Fibroblast of skin of scalp (primary cell): ENCODE measurements at places on chromosomes 1 and 21.
A peak's percentile ranks its signal among the peaks of the same experiment; 100 is the strongest.

- no peak for DNase-seq
Measured at GRCh38 chr1:231032963-231033362, 7.1 kb downstream of the FAM89A start.

GRCh38 chr1:8764293-8764937, 53.0 kb downstream of the RERE start:
- no peak for DNase-seq

GRCh38 chr1:164337394-164337793, 221.6 kb upstream of the PBX1 start:
- DNase-seq, result no peak

GRCh38 chr1:226688808-226689207, 50.3 kb downstream of the ITPKB start:
- peak; percentile 12 for DNase-seq

DNA sequence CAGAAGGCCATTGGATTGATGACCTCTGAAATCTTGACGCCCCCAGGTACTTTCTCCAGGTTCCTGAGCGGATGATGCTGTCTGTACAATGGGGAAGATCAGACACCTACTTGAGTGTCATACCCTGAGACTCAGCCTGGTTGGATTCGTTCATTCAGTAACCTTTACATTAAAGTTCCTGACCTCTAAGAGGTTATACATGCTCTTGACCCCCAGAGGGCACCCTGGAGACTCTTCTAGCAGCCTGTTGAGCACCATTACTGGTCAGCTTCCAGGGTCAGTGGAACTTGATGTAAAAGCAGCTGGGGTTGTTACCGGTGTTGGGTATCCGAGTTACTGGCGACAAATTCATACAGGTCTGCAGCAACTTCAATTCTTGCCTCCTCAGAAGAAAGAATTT, 114.3 kb upstream of the ZNF678 start:
- DNase-seq, result peak; percentile 30

DNA sequence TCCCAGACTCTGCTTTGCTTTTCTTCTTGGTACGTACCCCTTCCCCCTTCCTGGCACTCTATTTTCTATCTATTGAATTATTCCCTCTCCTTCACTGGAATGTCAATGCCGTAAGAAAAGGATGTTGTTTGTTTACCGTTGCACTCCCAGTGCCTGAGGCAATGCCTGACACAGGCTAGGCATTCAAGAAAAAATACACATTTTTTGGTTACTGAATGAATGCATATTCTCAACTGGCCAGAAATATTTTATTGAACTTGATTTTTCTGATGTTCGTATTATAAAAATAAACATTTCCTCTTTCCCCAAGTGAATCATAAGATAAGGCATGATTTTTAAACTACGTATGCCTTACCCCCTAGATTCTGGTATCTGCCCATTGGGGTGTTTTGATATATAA, 41.2 kb downstream of the GNG12 start:
- peak; percentile 80 for DNase-seq

- DNase-seq, result peak; percentile 76
Measured at GRCh38 chr1:71030026-71030425, 17.6 kb downstream of the PTGER3 start.

DNA sequence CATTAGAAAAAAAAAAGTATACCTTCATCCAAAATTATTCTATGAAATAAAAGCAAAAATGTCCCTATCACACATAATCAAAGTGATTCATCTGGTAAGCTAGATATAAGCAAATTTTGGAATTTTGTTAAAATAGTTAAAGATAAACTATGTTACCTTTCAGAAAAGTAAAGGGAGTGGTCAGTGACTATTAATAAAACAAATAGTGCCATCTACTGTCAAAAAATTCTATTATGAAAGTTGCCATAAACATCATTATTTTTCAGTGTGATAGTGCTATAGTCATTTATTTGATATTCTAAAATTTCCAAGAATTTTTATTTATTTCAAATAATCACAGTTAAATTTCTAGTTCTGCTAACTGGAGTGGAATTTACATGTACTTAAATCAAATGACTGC, 803.7 kb downstream of the KCNT2 start:
- no peak for DNase-seq

DNA sequence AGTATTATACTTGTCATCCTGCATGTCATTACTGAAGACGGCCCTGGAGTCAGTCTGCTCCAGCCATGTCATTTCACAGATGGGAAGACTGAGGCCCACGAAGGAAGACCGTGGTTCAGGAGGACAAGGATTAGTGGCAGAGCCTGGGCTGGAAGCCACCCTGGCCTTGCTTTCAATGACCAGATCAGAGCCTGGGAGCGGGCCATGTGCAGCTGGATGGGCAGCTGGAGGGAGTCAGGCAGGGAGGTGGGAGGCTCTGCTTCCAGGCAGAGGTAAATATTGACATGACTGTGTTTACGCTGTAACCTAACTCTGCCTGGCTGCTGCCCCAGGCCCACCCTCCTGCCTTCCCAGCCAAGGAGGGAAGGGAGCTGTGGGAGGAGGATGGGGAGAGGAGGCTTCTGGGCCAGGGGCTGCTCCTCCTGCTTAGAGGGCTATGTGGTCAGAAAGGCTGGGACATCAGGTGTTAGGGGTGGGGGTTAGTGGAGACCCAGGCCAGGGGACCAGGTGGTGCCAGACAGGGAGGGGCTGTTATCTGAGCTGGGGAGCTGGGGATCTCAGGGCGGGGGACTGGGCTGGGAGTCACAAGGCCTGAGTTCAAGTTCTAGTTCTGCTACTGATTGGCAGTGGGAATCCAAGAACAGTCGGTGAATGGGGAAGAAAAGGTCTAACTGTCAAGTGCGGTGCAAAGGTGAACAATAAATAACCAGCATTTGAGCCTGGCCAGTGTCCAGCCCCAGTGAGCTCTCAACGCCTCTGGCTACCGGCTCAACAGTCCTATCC, 48.5 kb upstream of the ECE1 start:
- no peak for DNase-seq

DNA sequence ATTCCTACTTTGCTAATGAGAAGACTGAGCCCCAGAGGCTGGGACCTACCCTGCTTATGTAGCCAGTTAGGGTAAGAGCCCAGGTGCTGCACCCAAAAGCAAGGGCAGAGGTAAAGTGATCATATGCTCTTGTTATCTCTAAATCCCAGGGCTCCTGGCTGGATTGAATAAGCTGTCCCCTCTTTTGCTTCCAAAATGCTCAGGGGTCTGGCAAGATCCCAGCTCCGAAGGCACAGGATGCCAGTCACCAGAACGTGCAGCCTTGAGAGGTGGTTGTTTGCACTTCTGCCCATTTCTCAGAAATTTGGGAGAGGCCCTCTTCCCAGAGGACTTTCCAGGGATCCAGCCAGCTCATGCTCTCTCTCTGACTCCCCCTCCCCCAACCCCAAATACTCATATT, 142.4 kb upstream of the TMEM51 start:
- no peak for DNase-seq

GRCh38 chr1:175013445-175013844, 9.8 kb downstream of the MRPS14 start:
- DNase-seq, result no peak

- no peak for DNase-seq
Measured at GRCh38 chr1:93113127-93113526, 34.0 kb downstream of the MTF2 start.

- DNase-seq, result peak; percentile 59
Measured at GRCh38 chr1:59455206-59455605, 158.3 kb downstream of the FGGY start.

GRCh38 chr1:219813294-219813693, 115.1 kb downstream of the SLC30A10 start:
- DNase-seq, result no peak

- no peak for DNase-seq
Measured at GRCh38 chr1:48665708-48666407, 110.8 kb downstream of the BEND5 start.

- no peak for DNase-seq
Measured at GRCh38 chr1:186295980-186296379, 79.1 kb downstream of the TPR start.

- no peak for DNase-seq
Measured at GRCh38 chr21:45161038-45161945, 86.9 kb downstream of the ADARB1 start.

DNA sequence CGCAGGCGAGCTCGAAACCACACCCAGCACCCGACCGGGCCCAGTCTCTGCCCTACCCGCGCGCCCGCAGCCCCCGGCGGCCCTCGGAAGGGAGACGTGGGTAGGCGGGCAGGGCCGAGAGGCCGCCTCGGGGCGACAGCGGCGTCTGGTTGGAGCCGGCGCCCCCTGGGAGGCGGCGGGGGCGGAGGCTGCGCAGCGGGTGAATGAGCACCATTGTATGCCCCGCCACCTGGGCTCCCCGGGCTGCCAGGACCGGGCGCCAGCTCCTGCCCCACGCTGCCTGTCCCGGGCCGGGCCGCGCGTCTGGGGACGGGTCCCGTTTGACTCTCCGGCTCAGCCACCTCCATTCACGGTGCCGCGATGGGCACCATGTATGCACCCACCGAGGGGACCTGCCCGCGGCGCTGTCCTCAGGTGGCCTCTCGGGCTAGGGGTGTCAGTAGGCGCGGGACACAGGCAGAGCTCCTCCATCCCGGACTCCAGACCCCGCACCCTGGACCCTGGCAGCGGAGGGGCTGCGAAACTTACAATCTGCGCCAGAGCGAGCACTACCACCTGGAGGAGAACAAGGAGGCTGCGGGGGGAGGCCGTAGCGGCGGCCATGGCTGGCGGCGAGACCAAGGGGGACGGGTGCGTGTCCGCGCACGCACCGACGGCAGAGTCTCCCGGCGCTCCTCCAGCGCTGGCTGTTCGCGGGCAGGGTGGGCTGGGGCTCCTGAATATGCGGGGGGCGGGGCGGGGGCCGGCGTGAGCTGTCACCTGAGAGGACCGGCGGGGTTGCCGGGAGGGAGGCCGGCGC, at the start of gene COL9A2:
COL9A2 (minus strand) TSS at position 692 of the 799 bp plus-strand sequence; CDS start at position 603, 89 bp downstream.
- DNase-seq, result no peak

DNA sequence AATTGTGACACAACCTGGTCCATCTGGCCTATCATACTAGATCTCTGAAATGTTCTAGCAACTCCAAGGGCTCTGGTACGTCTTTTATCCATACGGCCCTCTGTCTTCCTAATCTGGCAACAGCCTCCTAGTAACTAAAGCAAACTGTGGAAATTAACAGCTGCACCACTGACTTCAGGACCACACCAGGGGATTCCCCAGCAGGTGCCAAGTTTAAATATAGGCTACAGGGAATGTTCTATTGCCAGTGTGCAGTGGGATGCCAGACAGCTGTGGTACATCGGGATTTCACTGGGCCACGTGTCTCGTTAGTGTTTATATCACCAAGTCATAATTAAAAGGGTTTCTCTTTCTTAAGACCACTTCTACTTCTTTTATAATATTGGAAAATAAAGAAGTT, 94.3 kb downstream of the RGS2 start:
- no peak for DNase-seq

- no peak for DNase-seq
Measured at GRCh38 chr1:232643251-232643650, 13.3 kb upstream of the SIPA1L2 start.

- no peak for DNase-seq
Measured at GRCh38 chr21:34819357-34819999, 150.7 kb downstream of the CLIC6 start.
